ENCODE measurements at places on chromosomes 6 and 20. TPM values are rescaled to one million over a fixed set of nuclear protein-coding genes. Genes with fewer than 3 reads are reported as not detected.

DNA sequence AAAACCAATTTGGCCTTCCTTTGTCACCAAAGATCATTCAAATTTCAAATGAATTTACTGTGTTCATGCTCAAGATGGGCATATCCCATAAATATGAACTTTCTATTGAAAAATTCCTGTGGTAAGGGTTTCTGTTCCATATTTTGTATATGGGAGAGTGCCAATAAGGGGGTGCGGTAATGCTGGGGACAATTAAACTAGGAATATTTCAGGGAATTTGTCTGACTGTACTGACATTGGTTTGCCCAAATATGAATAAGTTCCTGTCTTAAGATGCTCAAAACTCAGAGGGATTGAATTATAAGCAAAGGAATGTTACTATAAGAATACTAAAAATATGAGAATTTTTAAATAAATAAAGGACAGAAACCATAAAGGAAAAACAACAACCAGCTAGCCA is 553.0 kb upstream of the MARCKS start:
- H3K4me1 ChIP-seq, result no peaks in the 10 kb centered on the region
- H3K36me3 ChIP-seq, result no peaks in the 10 kb centered on the region
- no peak overlapping the region for H3K27ac ChIP-seq
- no peak for DNase-seq
- H3K27me3 ChIP-seq, result no peaks in the 10 kb centered on the region
- H3K4me3 ChIP-seq, result no peak overlapping the region

- no peak overlapping the region for H3K27ac ChIP-seq
- no peak for DNase-seq
- H3K36me3 ChIP-seq, result no peaks in the 10 kb centered on the region
- no peak overlapping the region for H3K4me3 ChIP-seq
Measured at GRCh38 chr6:136738692-136739057, 53.6 kb downstream of the MAP3K5 start.

Gene RIPPLY2
- 0.06 TPM for total RNA-seq

- no peak overlapping the region for H3K27ac ChIP-seq
- peak; percentile 50 for DNase-seq
- no peaks in the 10 kb centered on the region for H3K27me3 ChIP-seq
Measured at GRCh38 chr20:43046966-43047365, 142.7 kb downstream of the PTPRT start.

Gene SRSF12
- total RNA-seq, result 8.3 TPM

- H3K4me1 ChIP-seq, result no peaks in the 10 kb centered on the region
- DNase-seq, result peak; percentile 41
- H3K27me3 ChIP-seq, result no peaks in the 10 kb centered on the region
- no peak overlapping the region for H3K27ac ChIP-seq
- H3K4me3 ChIP-seq, result no peak overlapping the region
Measured at GRCh38 chr6:65638047-65638831, 68.8 kb downstream of the EYS start.

DNA sequence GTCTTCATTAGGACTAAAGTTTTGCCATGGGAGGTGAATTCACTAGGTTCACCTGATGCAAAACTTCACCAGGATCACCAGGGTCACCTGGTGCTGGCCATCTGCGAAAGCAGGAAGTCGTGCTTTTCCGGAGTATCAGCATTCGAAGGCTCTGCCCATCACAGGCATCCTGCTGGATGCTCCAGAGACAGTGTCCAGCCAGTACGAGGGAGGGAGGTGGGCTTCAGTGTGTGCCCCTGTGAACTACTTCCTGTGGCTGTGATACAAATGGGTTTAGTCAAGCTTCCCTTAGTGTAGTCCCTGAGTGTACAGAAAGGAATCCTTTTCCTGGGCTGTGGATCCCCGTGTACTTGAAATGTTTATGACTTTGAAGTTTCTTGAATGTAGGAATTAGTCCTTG is 3.4 kb upstream of the RPS6KA2 start:
- DNase-seq, result no peak
- H3K4me3 ChIP-seq, result no peak overlapping the region
- H3K4me1 ChIP-seq, result peaks cover 6% of the 10 kb centered on the region
- no peaks in the 10 kb centered on the region for H3K36me3 ChIP-seq

Gene FHL5
- not detected for total RNA-seq

DNA sequence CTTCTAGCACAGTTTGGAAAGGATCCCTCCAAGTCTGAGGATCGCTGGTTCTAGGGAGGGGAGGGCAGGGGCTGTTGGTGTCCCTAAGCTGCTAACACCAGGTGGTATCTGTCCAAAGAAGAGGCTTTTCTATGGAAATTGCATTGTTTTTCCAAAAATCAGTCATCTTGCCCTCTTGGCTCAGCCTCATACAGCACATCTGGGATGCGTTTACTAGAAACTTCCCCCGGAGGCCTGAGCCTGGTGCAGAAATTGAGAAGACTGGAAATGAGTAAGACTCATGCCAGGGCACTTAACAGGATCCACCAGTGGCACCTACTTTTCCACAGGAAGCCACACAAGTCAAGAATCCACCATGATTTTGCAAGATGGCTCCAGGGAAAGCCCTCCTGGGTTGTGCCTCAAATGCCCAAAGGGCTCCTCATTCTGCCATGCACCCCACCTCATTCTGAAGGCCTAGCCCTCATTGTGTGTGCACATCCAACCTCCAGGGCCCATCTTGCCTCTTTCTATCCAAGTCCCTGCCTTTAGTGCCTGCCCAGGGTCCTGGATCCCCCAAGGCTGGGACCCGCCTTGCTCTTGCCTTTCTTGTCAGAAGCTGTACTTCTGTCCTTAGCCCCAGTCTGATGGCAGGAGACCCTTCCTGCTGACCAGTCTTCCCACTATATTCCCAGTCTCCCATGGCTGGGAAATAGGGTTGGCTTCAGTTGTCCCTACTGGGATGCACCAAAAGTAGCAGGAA is 97.6 kb downstream of the MRPL14 start:
- H3K4me1 ChIP-seq, result peaks cover 17% of the 10 kb centered on the region
- no peak overlapping the region for H3K27ac ChIP-seq
- no peaks in the 10 kb centered on the region for H3K36me3 ChIP-seq
- no peak for DNase-seq
- H3K4me3 ChIP-seq, result no peak overlapping the region

DNA sequence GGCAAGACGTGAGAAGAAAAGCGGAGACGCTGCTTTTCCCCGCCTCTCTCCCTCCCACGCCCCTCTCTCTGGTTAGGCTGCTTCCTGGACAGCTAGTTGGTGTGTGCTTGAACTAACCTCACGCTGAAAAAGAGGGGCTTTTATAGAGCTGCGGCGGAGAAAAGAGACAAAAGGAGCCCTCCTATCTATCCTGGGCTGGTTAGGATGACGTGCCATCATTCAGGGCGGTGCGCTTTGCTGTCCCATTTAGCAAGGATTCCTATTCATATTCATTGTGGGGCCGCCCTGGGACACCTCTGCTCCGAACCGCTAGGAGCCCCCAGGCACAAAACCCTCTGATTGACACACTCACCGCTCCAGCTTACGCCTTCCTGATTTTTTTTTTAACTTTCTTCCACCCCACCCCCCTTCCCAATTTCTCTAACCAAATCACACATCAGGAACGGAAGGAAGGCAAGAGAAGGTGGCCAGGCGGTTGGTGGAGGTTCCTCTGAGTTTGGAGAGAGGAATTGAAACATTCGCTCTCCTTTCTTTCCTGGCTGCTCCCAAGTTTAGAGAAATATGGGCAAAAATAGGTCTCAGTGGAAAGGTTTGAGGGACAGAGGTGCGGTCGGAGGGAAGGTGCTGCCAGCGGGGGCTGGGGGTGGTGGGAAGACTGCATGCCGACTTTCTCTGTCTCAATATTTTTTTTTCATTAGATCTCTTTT is at the start of gene OLIG3:
OLIG3 (minus strand) TSS at position 114 of the 707 bp plus-strand sequence. CDS start 224 bp downstream, outside the sequence.
- H3K4me3 ChIP-seq, result no peak within 1 kb of the TSS
- no peaks in the 10 kb centered on the region for H3K36me3 ChIP-seq
- DNase-seq, result no peak
- no peaks in the 10 kb centered on the region for H3K4me1 ChIP-seq

Gene LSM2
- 106 TPM for total RNA-seq

DNA sequence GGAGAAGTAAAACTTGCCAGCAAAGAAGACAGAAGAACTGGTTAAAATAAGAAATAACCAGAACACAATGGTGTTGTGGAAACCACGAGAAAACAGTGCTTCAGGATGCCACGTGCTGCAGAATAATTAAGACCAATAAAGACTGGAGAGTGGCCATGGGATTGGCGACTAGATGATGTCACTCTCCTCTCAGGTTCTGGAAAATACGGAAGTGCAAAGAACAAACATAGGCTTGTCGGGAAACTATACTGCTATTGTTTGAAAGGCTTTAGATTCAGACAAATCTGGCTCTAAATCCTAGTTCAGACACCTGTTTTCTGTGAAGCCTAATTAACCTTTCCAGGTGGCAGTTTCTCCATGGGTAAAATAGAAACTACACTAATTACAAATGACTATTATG is 138.4 kb upstream of the STXBP5 start:
- no peak overlapping the region for H3K27ac ChIP-seq
- no peak overlapping the region for H3K4me3 ChIP-seq
- no peak for DNase-seq

Gene HRH3
- 0.15 TPM for total RNA-seq

DNA sequence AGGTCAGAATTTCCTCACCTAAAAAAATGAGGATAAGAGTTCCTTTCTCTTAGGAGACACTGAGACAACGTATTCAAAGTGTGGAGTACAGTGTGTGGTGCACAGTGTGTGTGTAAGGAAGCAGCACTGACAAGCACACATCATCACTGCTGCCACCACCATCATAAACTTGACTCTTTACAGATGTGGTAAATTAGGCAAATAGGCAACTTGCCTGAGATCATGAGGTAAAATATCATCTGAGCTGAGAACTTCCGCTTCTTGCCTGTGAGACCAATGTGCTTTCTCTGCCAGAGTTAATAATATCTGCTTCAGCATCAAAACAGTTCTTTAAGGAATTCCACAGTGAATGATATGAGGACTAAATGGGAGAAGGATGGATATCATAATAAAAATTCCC is 52.7 kb downstream of the LYRM4 start:
- 0 out of 2 replicates have a peak, but pooled peaks cover 3% of the 10 kb centered on the region for H3K36me3 ChIP-seq
- DNase-seq, result no peak
- 0 out of 2 replicates have a peak, but pooled peaks cover 4% of the 10 kb centered on the region for H3K4me1 ChIP-seq

GRCh38 chr20:20518263-20518662 is 150.4 kb downstream of the INSM1 start:
- H3K4me3 ChIP-seq, result no peak overlapping the region
- H3K27me3 ChIP-seq, result no peaks in the 10 kb centered on the region
- H3K4me1 ChIP-seq, result no peaks in the 10 kb centered on the region
- H3K27ac ChIP-seq, result no peak overlapping the region
- no peaks in the 10 kb centered on the region for H3K36me3 ChIP-seq

GRCh38 chr6:11684901-11685480 is 93.6 kb downstream of the ADTRP start:
- no peaks in the 10 kb centered on the region for H3K4me1 ChIP-seq
- H3K36me3 ChIP-seq, result no peaks in the 10 kb centered on the region
- no peak for DNase-seq
- H3K4me3 ChIP-seq, result no peak overlapping the region
- no peak overlapping the region for H3K27ac ChIP-seq
- H3K27me3 ChIP-seq, result no peaks in the 10 kb centered on the region

Gene CD24
- total RNA-seq, result 1.5 TPM

Gene SAMD10
- total RNA-seq, result 0.08 TPM

GRCh38 chr6:131923356-131923755 is 27.8 kb downstream of the CCN2 start:
- H3K27ac ChIP-seq, result no peak overlapping the region

- no peak overlapping the region for H3K27ac ChIP-seq
- H3K27me3 ChIP-seq, result no peaks in the 10 kb centered on the region
- H3K4me3 ChIP-seq, result no peak overlapping the region
- H3K4me1 ChIP-seq, result peaks cover 2% of the 10 kb centered on the region
Measured at GRCh38 chr6:10310826-10311225, 104.0 kb downstream of the TFAP2A start.

DNA sequence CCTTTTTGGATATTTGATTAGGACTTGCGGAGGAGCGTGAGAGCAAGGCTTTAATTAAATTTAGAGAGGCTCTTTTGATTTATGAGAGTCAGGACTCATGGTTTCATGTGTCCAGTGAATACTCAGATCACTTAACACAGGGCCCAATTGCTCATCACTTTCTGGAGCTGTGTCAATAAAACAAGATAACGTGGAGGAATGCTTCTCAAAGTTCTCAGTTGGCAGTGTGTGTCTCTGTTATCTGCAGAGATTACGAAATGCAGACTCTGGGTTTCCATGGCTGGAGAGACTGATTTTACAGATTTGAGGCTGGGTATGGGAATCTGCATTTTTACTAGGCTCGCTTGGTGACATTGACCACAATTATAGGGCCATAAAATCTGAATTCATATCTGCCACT is 335.8 kb upstream of the FLRT3 start:
- no peak for DNase-seq
- no peaks in the 10 kb centered on the region for H3K36me3 ChIP-seq
- no peak overlapping the region for H3K4me3 ChIP-seq
- no peak overlapping the region for H3K27ac ChIP-seq

GRCh38 chr6:81747327-81747726 is 5.2 kb downstream of the TENT5A start:
- H3K36me3 ChIP-seq, result 0 out of 2 replicates have a peak, but pooled peaks cover 6% of the 10 kb centered on the region
- no peak for DNase-seq
- H3K27ac ChIP-seq, result no peak overlapping the region
- H3K4me1 ChIP-seq, result no peaks in the 10 kb centered on the region
- no peaks in the 10 kb centered on the region for H3K27me3 ChIP-seq

GRCh38 chr20:32368925-32369324 is 10.8 kb downstream of the ASXL1 start:
- no peaks in the 10 kb centered on the region for H3K27me3 ChIP-seq
- H3K27ac ChIP-seq, result no peak overlapping the region
- DNase-seq, result peak; percentile 22
- no peak overlapping the region for H3K4me3 ChIP-seq
- H3K4me1 ChIP-seq, result peaks cover 11% of the 10 kb centered on the region
- peaks cover 39% of the 10 kb centered on the region for H3K36me3 ChIP-seq

DNA sequence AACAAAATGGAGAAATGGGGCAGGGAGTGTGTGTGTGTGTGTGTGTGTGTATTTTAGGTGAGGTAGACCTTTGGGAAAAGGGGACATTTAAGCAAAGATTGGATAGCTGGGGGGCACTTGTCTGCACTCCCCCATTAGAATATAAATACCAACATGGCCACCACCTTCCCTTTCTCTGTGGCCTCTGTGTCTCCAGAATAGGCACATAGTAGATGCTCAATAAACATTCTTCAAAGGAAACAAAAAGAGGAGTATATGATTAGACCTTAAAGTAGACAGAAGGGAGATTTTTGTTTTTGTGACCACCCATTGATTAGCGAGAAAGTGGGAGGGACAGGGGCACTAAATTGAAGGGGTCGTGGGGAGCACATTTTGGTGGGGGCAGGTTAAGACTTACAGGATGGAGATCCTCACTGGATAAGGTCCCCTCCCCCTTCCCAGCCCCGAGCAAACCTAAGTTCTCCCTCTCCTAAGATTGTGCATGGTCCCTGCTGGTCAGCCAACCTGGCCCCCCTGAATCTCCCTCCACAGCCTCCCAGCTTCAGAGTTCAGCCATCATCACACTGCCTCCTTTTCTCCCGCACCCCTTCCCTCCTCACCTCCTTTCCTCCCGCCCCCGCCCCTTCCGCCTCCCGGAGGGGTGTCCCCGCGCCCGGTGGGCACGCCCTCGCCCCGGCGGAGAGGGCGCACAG is 514 bp upstream of the TSHZ2 start:
- H3K27me3 ChIP-seq, result peaks cover 29% of the 10 kb centered on the region
- H3K4me3 ChIP-seq, result no peak overlapping the region
- DNase-seq, result no peak
- H3K27ac ChIP-seq, result no peak overlapping the region
- no peaks in the 10 kb centered on the region for H3K36me3 ChIP-seq

GRCh38 chr6:143902827-143903226 is 38.6 kb downstream of the ZC2HC1B start:
- H3K4me3 ChIP-seq, result no peak overlapping the region
- H3K4me1 ChIP-seq, result peaks cover 4% of the 10 kb centered on the region
- no peak for DNase-seq
- H3K36me3 ChIP-seq, result no peaks in the 10 kb centered on the region

All from SJCRH30 (cell line).